ENCODE measurements at places on chromosomes 2 and 18. TPM values are rescaled to one million over a fixed set of nuclear protein-coding genes. Genes with fewer than 3 reads are reported as not detected.

Gene COL4A4
- polyA plus RNA-seq, result 0.85 TPM

GRCh38 chr2:191246820-191247380 is 1.7 kb downstream of the MYO1B start:
- peak overlapping the region; percentile 96 for H3K4me3 ChIP-seq
- peaks cover 34% of the 10 kb centered on the region for H3K4me1 ChIP-seq
- H3K27ac ChIP-seq, result peak overlapping the region; percentile 89
- no peak for DNase-seq

DNA sequence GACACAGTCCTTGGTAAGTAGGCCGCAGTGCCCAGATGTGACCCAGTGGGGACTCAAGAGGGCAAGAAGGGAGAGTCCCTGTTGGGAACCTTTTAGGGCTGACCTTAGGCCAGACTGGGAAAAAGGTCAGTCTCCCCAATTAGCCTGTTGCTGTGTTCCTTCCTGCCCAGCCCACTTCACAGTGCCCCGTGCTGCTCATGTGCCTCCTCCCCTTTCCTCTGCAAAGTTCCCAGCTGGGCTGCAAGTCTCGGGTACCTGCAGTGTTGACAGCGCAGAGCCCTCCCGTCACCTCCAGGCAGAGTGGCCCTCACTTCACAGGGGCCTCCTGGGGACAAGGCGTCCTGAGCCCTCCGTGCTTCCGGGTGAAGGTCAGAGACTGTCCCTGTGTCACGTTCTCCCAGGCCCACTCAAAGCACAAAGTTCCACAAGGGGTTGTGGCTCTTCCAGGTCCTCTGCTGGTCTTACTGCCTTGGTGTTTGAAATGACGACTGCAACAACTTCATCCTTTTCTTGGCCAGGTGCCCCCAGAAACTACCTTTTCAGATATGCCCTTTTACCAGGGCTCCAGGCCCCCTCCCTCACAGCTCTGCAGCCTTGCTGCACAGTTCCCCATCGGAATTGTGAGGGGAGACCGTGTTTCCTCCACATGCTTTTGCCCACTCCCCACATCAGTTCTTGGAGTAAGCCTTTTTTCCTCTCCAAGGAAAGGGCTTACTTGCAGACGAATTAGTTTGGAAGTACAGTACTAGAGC is 225.8 kb downstream of the ALPK2 start:
- H3K27ac ChIP-seq, result peak overlapping the region; percentile 90
- H3K4me3 ChIP-seq, result no peak overlapping the region
- H3K4me1 ChIP-seq, result peaks cover 86% of the 10 kb centered on the region
- no peaks in the 10 kb centered on the region for H3K36me3 ChIP-seq
- no peaks in the 10 kb centered on the region for H3K27me3 ChIP-seq
- DNase-seq, result no peak

DNA sequence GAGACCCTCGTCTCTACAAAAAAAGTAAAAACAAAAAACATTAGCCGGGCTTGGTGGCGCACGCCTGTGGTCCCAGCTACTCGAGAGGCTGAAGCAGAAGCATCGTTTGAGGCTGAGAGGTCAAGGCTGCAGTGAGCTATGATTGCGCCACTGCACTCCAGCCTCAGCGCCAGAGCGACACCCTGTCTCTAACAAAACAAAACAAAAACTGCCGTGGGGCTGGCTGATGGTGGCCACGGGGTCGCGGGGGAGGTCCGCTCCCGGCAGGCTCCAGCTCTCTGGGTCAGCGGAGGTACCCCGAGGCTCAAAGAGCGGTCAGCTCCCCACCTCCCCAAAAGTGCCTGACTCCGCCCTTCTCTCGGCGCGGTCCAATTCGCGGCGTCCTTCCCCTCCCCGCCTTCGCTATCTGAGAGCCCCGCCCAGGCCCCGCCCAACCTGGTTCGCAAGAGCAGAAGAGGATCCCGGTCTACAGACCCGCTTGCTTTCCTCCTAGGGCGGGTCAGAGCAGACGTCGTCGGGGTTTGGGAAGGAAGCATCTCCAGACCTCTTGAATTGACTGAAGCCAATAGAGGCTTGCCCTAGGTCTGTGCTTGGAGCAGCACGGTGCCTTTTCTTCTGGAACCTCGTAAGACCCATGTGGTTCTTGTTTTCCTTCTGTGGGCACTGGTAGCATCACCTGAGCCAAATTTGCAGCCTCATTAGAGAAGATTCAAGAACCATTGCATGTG is 7.8 kb downstream of the RAX start:
- H3K27ac ChIP-seq, result no peak overlapping the region
- no peaks in the 10 kb centered on the region for H3K36me3 ChIP-seq
- no peak for DNase-seq
- H3K4me1 ChIP-seq, result no peaks in the 10 kb centered on the region
- H3K4me3 ChIP-seq, result no peak overlapping the region
- peaks cover 17% of the 10 kb centered on the region for H3K27me3 ChIP-seq

Gene B3GNT7
- polyA plus RNA-seq, result 0.96 TPM

GRCh38 chr18:25075783-25076182 is 276.2 kb downstream of the ZNF521 start:
- DNase-seq, result no peak
- no peak overlapping the region for H3K27ac ChIP-seq
- no peak overlapping the region for H3K4me3 ChIP-seq
- H3K4me1 ChIP-seq, result no peaks in the 10 kb centered on the region
- H3K36me3 ChIP-seq, result no peaks in the 10 kb centered on the region

- DNase-seq, result no peak
- no peaks in the 10 kb centered on the region for H3K4me1 ChIP-seq
- H3K36me3 ChIP-seq, result no peaks in the 10 kb centered on the region
- H3K4me3 ChIP-seq, result no peak overlapping the region
Measured at GRCh38 chr2:128237081-128237534, 81.6 kb downstream of the HS6ST1 start.

DNA sequence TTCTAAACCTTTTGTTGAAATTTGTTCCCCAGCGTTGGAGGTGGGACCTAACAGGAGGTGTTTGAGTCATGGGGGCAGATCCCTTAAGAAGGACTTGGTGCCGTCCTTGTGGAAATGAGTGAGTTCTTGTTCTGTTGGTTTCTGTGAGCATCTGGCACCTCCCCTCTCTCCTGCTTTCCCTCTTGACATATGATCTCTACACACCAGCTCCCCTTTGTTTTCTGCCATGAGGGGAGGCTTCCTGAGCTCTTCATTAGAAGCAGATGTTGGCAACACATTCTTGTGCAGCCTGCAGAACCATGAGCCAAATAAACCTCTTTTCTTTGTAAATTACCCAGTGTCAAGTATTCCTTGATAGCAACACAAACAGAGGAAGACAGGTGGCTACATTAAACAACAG is 23.8 kb downstream of the NABP1 start:
- H3K36me3 ChIP-seq, result no peaks in the 10 kb centered on the region
- no peaks in the 10 kb centered on the region for H3K27me3 ChIP-seq
- DNase-seq, result no peak
- H3K4me1 ChIP-seq, result no peaks in the 10 kb centered on the region
- no peak overlapping the region for H3K27ac ChIP-seq
- H3K4me3 ChIP-seq, result no peak overlapping the region

Gene HSBP1L1
- polyA plus RNA-seq, result 21.3 TPM

Gene GCKR
- polyA plus RNA-seq, result 71.0 TPM

GRCh38 chr18:80136679-80137078 is 27.6 kb downstream of the ADNP2 start:
- DNase-seq, result no peak
- H3K4me3 ChIP-seq, result no peak overlapping the region
- peaks cover 15% of the 10 kb centered on the region for H3K36me3 ChIP-seq

All from liver (tissue), 10 donors.